ENCODE measurements at places on chromosomes 3 and 15. TPM values are rescaled to one million over a fixed set of nuclear protein-coding genes. Genes with fewer than 3 reads are reported as not detected.

Gene FGF12
- total RNA-seq: 193 TPM

Gene AP3B2
- 0.22 TPM for total RNA-seq

Gene GOLGA6L4
- 1.3 TPM for total RNA-seq

Gene C3orf70
- 2.8 TPM for total RNA-seq

Gene LAMB2
- 706 TPM for total RNA-seq

Gene P2RY1
- total RNA-seq: 6.3 TPM

GRCh38 chr15:40879609-40880008 is 5.6 kb upstream of the RHOV start:
- H3K36me3 ChIP-seq: no peaks in the 10 kb centered on the region
- H3K27me3 ChIP-seq: no peaks in the 10 kb centered on the region
- H3K4me1 ChIP-seq: no peaks in the 10 kb centered on the region
- DNase-seq: no peak

Gene CTDSPL
- total RNA-seq: 54.6 TPM

DNA sequence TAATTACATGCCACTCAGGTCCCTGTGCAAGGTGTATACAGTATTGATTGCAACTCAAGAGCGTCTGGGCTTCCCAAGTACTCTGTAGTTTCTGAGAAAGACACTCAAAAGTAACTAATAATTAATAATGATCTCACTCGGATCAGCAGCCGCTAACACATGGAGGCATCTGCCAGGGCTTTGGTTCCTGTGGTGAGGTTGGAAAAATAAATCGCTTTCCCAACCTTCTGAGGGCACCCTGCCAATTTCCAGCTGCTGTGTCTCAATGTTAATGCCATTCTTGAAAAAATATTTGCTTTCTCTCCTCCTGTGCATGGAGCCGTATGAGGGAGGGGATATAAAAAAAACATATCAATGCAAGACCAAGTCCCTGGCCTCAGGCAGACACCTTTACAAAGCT is 116.5 kb upstream of the SLC2A2 start:
- DNase-seq: no peak
- no peaks in the 10 kb centered on the region for H3K27me3 ChIP-seq
- H3K27ac ChIP-seq: no peak overlapping the region
- peaks cover 15% of the 10 kb centered on the region for H3K36me3 ChIP-seq
- no peaks in the 10 kb centered on the region for H3K4me1 ChIP-seq
- no peak overlapping the region for H3K4me3 ChIP-seq

GRCh38 chr3:31219131-31219843 is 313.4 kb upstream of the STT3B start:
- DNase-seq: no peak
- no peak overlapping the region for H3K27ac ChIP-seq
- H3K4me3 ChIP-seq: no peak overlapping the region
- no peaks in the 10 kb centered on the region for H3K4me1 ChIP-seq
- no peaks in the 10 kb centered on the region for H3K36me3 ChIP-seq

Gene MINDY2
- 31.8 TPM for total RNA-seq

- H3K27ac ChIP-seq: no peak overlapping the region
- no peaks in the 10 kb centered on the region for H3K36me3 ChIP-seq
- H3K4me3 ChIP-seq: no peak overlapping the region
- H3K27me3 ChIP-seq: no peaks in the 10 kb centered on the region
These were observed 75.0 kb downstream of the MCF2L2 start for GRCh38 chr3:183353421-183353820.

Gene SLC22A13
- 0.09 TPM for total RNA-seq

DNA sequence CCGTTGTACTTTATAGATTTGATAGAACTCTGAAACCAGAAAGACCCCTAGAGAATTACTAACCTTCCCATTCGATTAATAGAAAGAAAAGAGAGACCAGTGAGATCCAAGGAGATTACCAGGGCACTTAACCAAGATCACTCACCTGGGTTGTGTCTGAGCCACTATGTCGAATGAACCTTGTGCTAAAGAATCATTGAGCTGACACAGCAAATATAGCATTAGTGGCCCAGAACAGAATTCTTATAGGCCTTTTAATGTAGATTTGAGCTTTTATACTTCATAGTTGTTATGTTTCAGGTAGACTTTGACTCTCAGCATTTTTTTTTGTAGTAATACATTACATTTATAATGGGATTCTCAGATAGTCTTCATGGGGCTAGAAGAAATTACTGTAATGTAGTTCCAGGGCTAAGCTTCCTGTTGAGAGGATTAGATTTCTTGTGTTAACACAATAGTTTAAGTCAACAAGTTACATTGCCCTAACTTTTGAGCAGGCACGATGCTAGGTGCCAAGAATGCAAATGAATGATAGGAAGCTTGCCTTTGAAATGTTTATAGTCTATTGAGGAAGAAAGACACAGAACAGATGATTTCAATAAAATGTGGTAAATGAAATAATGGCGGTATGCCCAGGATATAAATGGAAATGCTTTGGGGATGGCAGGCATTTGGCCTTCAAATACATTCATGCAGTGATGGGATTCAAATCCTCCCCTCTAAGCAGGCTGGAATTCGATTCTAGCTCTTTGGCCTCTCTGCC is 24.4 kb upstream of the ABHD10 start:
- H3K27me3 ChIP-seq: no peaks in the 10 kb centered on the region
- H3K36me3 ChIP-seq: peaks cover 29% of the 10 kb centered on the region
- H3K27ac ChIP-seq: no peak overlapping the region
- H3K4me1 ChIP-seq: peaks cover 10% of the 10 kb centered on the region
- DNase-seq: no peak

GRCh38 chr15:77747175-77748077 is 114.7 kb upstream of the LINGO1 start:
- H3K27ac ChIP-seq: no peak overlapping the region
- DNase-seq: no peak

DNA sequence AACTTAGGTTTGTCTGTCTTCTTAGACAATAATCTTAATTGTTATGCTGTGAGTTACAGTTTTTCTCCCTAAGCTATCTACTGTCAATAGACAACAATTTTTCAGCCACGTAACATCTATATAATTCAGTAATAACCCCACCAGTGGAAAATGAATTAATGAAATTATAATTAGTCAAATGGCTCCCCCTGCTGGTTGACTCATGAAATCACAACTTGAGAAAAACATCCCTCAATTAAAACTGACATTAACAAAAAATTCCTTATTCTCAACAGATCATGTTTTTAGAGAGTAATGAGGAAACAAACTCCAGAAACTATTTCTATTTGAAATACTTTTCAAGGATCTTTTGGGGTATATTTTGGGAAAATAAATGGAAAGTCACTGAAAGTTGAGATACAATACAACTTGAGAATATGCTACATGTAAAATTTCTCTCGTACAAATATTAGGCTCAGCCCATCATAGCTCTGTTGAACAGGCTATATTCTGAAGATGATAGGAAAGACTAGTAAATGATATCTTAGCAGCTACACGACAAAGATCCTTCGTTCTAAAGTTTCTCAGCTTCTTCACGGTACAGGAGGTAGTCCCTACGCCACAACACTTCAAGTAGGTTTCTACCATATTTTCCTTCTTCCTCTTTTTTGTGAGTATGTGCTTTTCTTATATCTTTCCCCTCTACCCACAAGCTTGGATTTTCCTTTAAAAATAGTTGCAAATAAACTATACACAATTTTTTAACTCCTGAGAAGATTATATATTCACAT is 20.7 kb downstream of the PPP1R2 start:
- H3K27me3 ChIP-seq: no peaks in the 10 kb centered on the region
- DNase-seq: no peak
- no peak overlapping the region for H3K4me3 ChIP-seq
- H3K4me1 ChIP-seq: no peaks in the 10 kb centered on the region
- no peak overlapping the region for H3K27ac ChIP-seq

DNA sequence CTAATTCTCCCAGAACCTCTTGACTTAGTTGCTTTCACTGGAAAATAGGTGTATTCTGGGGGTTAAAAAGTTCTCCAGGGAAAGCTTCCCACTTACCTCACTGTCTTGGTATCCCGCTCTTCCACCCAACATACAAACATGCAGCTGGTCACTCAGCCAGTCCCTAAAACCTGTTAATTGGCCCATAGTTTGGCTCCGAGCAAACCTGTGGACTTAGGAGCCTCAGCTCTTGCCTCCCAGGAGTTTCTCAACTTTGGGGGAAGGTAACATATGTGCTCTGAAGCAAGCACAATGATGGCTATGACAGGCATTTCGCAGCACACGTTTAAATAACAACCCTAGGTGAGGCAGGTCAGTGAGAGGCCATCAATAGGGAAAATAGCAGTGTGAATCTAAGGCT is 25.8 kb upstream of the LRRFIP2 start:
- H3K27ac ChIP-seq: no peak overlapping the region
- H3K4me3 ChIP-seq: no peak overlapping the region
- H3K27me3 ChIP-seq: no peaks in the 10 kb centered on the region
- no peaks in the 10 kb centered on the region for H3K36me3 ChIP-seq
- DNase-seq: no peak
- no peaks in the 10 kb centered on the region for H3K4me1 ChIP-seq

Gene XPC
- 11.1 TPM for total RNA-seq

Gene STAC
- total RNA-seq: 0.44 TPM

GRCh38 chr3:108420926-108421325 is 89.5 kb downstream of the MYH15 start:
- no peak overlapping the region for H3K27ac ChIP-seq
- H3K27me3 ChIP-seq: no peaks in the 10 kb centered on the region
- H3K36me3 ChIP-seq: no peaks in the 10 kb centered on the region
- no peaks in the 10 kb centered on the region for H3K4me1 ChIP-seq

GRCh38 chr15:65940618-65940909 is 71.3 kb downstream of the RAB11A start:
- H3K27me3 ChIP-seq: no peaks in the 10 kb centered on the region
- no peaks in the 10 kb centered on the region for H3K4me1 ChIP-seq
- no peaks in the 10 kb centered on the region for H3K36me3 ChIP-seq
- H3K27ac ChIP-seq: peak overlapping the region; percentile 34

Gene RASL12
- 9.3 TPM for total RNA-seq

DNA sequence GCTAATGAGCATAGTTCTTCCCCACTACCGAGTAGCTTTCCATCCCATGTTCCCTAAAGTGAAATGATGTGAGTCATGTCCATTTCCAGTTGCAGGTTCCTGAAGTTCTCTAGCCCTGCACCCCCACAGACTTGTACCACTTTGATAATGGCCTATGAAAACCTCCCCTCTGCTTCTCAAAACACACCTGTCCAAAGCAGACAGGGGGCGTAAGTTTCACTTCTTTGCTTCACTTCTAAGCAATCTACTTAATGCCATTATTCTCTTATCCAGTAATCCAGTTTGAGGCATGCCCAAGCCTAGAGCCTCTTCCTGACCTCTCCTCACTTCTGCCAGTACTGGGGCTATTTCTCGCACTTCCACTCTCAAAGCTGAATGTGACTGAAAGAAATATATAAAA is 305.1 kb downstream of the IGSF11 start:
- no peak overlapping the region for H3K27ac ChIP-seq
- H3K36me3 ChIP-seq: no peaks in the 10 kb centered on the region
- no peaks in the 10 kb centered on the region for H3K4me1 ChIP-seq

Gene UQCRC1
- total RNA-seq: 1,161 TPM
